ENCODE measurements at places on chromosomes 2 and 18.

DNA sequence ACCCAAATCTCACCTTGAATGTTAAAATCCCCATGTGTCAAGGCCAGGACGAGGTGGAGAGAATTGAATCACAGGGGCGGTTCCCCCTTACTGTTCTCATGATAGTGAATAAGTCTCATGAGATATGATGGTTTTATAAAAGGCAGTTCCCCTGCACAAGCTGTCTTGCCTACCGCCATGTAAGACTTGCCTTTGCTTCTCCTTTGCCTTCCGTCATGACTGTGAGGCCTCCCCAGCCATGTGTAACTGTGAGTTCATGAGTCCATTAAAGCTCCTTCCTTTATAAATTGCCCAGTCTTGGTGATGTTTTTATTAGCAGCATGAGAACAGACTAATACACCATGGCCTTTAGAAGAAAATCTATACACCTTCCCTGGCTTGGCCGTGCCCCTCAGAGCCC lies 7.4 kb upstream of the MBP start:
- DNase-seq: no peak

GRCh38 chr2:187878112-187878511 lies 323.9 kb upstream of the TFPI start:
- DNase-seq: no peak

DNA sequence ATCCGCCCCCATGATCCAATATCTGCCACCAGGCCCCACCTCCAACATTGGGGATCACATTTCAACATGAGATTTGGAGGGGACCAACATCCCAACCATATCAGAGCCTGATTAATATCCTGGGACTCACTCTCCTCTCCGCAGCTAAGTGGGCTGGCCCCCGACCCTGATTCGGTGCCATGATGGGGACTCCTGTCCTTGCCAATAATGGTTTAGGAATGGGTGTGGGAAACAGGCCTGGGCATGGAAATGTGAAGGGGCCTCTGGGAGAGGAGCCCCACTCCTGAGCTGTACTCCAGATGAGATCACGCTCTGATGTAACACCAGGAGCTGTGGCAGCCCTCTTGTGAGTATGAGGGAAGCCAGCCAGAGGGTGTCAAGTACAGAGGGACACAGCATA lies 77.3 kb upstream of the SMAD7 start:
- DNase-seq: no peak

DNA sequence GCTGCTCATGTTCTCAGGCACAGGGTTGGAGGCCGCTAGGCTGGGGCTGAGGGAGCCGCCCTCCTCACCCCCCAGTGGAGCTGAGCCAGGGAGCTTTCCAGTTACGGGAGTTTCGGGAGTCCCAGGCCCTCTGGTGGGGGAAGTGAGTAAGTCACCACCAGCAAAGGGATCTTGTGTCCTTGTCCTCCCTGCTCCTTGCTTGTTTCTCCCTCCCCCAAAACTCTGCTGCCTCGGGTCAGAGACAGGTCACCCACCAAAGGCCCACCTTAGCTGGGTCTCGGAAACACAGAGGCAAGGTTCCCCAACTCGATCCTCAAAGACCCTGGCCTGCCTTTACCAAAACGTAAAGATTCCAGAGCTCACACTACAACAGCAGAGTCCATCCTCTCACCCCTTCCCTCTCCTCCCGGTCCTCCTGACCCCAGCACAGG lies 60.5 kb upstream of the POMC start:
- DNase-seq: peak; percentile 90

DNA sequence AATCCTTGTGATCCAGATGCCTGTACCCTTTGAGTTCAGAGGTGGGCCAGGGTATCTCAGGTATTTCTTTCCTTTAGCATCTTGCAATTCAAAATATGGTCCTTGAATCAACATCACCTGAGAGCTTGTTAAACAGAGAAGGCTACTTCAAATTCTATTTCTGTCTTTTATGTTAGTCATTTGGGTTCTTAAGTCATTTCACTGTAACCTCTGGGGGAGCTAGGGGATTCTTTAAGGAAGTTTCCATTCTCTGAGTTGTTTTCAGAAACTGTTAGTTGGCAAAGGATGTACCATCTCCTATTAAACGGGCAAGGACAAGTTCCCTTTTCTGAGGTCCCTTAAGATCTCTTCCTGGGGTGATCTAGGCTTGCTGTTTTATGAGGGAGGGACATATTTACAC lies 16.6 kb downstream of the CFLAR start:
- no peak for DNase-seq
